ENCODE measurements at places on chromosomes 4 and X.
A peak's percentile ranks its signal among the peaks of the same experiment; 100 is the strongest.

- no peak for DNase-seq
Measured at GRCh38 chrX:40096395-40097091, 1.2 kb downstream of the BCOR start.

- peak; percentile 12 for DNase-seq
Measured at GRCh38 chrX:115968436-115969252, 201.9 kb upstream of the AGTR2 start.

GRCh38 chr4:84614891-84615290, 32.0 kb downstream of the CDS1 start:
- DNase-seq = no peak

GRCh38 chrX:148715361-148715760, 214.9 kb downstream of the AFF2 start:
- no peak for DNase-seq

DNA sequence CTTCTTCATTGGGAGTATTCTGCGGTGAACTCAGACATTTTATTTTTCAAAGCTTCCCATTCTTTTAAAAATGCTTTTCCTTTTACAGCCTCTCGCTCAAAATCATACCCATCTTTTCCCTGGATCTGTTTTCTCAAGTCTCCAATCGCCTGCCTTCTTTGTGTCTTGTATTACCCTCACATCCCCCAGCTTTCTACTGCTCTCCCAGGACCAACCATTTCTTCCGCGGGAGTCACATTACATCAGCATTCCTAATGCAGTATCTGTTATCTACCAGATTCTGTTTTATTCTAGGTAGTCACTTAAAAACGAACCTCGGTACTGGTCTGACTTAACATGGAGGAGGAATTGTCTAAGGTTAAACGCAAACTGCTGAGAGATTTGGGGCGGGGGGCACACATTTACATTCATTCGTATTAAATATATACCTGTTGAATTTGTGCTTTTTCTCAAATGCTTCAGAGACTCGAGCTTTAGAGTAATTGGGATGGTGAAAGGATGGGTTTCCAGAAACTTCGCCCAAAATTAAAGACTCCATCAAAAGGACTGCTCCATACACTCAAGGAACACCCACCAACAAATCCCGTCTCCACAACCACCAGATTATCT, 493 bp upstream of the UCHL1 start:
- DNase-seq = no peak

- no peak for DNase-seq
Measured at GRCh38 chr4:156493858-156494257, 477.7 kb downstream of the PDGFC start.

GRCh38 chrX:101171883-101172400, 47.6 kb upstream of the DRP2 start:
- no peak for DNase-seq

GRCh38 chr4:147833254-147833653, 101.4 kb downstream of the ARHGAP10 start:
- DNase-seq = peak; percentile 58

- DNase-seq = no peak
Measured at GRCh38 chr4:108116423-108117168, 52.1 kb downstream of the LEF1 start.

GRCh38 chr4:20028645-20029044, 223.1 kb upstream of the SLIT2 start:
- DNase-seq = peak; percentile 41

- no peak for DNase-seq
Measured at GRCh38 chr4:137370679-137371078, 161.6 kb downstream of the PCDH18 start.

GRCh38 chr4:168610911-168611530, 114.2 kb downstream of the PALLD start:
- DNase-seq = no peak
